ENCODE measurements at places on chromosomes 6 and 20.

- DNase-seq: no peak
Observed at GRCh38 chr6:69888482-69889233, 22.3 kb downstream of the COL19A1 start.

- DNase-seq: no peak
Observed at GRCh38 chr20:24669701-24670100, 200.3 kb downstream of the SYNDIG1 start.

- no peak for DNase-seq
Observed at GRCh38 chr6:93079061-93079460, 340.3 kb downstream of the EPHA7 start.

GRCh38 chr20:46583411-46584214, 33.2 kb upstream of the OCSTAMP start:
- DNase-seq: no peak

GRCh38 chr20:34312024-34312460, 8.9 kb upstream of the AHCY start:
- no peak for DNase-seq

DNA sequence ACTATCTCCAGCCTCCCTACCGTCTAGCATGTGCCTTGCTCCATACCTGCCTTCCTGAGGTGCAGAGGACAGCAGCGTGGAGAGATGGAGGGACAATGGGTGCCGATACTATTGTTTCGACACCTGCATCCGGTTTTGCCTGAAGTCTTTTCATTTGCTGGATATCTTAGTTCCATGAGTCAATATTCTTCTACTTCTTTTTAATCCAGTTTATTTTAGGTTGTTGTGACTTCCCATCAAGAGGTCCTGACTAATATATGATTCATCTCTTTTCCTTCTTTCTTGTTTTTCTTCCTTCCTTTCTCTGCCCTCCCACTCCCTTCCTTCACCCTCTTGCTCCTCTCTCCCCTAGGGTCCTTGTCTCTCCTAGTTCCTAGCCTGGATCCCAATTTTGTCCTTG, 91.4 kb downstream of the CDH26 start:
- DNase-seq: no peak

GRCh38 chr20:62604796-62605195, 37.5 kb upstream of the SLCO4A1 start:
- DNase-seq: no peak

- DNase-seq: no peak
Observed at GRCh38 chr20:32127347-32127746, 17.8 kb downstream of the TM9SF4 start.

DNA sequence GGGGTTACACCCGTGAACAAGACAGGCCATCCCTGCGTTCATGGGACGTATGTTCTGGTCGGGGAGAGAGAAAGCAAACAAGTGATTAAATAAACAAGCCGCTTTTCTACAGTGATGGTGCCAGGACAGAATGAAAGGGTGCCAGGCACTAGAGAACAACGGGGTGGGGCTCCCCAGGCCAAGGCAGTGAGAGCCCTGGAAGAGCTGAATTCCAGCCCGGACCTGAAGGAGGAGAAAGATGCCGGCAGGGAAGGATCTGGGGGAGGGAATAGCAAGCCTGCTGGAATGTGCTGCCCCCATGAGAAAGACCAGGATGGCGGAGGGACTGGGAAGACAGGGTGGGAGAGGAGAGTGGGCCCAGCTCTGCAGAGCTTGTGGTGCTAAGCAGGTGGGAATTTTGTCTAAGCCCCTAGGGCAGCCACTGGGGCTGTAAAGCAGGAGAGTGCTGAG, 7.5 kb downstream of the SNAI1 start:
- DNase-seq: no peak

DNA sequence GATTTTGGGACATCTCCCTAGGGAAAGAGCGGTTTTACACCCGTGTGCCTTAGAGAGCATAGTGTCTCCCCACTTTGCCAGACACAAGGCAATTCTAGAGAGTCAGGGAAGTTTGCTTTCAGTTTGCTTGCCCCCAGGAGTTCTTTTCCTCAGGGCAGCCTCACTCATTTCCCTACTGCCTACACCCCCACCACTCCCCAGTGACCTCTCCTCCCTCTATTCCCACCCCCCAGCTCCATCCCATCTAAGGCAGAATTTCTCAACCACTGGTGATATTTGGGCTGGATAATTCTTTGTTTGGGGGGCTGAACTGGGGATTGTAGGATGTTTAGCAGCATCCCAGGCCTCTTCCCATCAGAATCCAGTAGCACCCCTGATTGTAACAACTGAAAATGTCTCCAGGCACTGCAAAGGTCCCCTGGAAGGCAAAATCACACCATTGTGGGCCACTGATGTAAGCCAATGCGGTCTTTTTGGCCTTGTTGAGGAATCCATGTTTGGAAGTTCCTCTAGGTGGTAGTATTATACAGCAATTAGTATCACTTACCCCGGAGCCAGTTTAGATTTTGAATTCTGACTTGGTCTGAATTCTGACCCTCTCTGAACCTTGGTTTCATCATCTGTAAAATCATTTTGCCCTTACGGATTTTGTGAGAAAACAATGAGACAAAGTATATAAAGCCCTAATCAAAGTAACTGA, 1.3 kb downstream of the EPPIN start:
- DNase-seq: no peak

- no peak for DNase-seq
Observed at GRCh38 chr6:39923394-39923793, 10.9 kb downstream of the MOCS1 start.

DNA sequence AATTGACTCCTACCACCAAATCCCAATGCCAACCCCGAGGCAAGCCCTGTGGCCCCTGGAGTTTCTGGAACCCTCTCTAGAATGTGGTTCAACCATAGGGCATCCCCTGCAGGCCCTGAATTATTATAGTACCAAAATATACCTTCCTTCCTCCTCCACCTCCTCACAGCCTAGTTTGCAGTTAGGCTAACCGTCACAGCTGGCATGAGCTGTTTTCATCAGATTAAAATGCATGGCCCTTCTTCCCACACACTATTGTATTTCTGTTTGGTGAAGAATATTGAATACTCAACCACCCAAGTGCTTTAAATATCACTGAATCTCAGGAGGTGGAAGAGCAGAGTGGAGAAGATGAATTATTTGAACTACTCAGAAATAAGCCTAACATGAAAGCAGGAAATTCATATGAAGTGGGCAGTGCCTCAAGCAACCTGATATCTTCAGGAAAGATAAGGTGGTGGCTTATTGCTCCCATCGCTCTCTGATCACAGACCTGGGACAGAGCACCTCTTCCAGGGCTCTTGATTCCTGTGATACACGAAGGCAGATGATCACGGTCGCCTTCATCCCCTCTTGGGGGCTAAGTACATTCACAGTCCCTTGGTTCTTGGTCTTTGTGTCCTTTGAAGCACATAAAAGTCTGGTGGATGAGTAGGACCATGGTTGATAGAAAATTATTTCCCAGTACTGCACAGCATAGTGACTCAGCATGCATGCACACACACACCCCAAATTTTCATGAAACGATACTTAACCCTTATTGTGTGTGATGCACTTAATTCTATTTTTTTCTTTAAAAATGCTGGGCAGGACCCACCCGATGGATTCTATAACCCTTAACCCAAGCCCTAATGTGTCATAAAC, 90.9 kb downstream of the PSMG4 start:
- no peak for DNase-seq

- no peak for DNase-seq
Observed at GRCh38 chr20:61220131-61220530, 31.9 kb upstream of the CDH4 start.

GRCh38 chr6:39137245-39137644, 22.3 kb upstream of the SAYSD1 start:
- DNase-seq: no peak

DNA sequence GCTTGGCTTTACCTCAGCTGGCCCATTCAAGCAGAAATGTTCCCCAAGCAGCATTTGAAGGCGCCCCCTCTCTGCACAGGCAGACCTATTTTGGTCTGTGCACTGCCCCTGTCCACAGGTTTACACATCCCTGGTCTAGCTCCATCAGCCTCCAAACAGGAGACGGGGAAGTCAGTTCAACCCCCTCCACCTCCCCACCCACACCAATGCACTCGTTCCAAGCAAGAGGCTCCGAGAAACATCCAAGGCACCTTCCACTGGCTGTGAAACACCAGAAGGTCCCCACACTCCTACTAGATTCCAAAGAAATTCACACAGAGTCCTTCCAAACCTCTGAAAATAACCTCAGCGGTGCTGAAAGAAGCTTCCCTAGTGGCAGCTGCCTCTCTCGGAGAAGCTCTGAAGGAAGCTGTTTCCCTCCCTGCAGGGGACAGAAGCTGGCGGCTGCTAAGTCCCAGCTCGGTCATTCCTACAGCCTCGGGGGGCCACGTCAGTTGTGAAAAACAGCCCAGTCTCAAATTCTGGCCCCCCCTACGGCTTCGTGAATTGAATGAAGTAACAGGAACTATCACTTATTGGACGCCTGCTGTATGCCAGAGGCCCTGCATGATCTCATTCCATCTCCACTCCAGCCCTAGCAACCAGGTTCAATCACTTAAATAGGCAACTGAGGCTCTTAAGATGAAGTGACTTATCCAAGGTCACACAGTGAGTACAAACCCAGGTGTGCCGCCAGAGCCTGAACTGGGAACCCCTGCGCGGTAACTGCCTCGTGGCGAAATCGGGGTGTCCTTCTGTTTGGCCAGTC, 815 bp downstream of the SPATA2 start:
- no peak for DNase-seq

GRCh38 chr20:33709905-33710541, 10.1 kb downstream of the PXMP4 start:
- no peak for DNase-seq

DNA sequence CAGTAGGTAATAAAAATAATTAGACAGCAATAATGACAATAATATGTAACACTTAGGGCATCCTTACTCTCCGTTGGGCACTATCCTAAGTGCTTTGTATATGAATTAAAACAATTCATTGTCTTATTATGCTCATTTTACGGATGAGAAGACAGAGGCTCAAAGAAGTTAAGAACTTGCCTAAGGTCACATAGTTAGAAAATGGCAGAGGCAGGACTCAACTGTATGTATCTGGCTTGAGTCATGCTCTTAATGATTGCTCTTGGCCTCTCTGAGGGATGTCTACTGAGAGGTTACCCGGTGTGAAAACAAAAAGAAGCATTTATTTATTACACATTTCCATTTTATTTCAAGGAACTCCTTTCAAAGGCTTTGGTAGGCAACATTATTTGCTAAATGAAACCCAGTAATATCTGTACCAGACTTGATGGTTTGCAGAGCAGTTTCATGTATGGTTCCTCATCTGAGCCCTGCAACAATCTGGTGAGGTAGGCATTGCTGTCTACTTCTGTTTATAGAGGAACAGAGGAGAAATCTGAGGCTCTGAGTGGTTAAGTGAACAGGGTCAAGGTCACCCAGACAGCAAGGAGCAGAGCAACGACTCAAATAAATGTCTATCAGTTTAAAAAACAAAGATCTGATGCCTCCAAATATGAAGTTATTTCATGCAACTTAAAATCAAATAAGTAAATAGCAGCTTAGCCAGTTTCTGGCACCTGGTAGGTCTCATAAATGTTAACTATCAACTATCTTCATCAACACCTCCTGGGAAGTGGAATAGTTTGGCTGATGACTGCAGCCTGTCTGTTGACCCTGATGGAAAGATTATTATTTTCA, 4.2 kb upstream of the PARD6B start:
- no peak for DNase-seq

- DNase-seq: no peak
Observed at GRCh38 chr6:134391205-134391604, 73.3 kb upstream of the SGK1 start.

DNA sequence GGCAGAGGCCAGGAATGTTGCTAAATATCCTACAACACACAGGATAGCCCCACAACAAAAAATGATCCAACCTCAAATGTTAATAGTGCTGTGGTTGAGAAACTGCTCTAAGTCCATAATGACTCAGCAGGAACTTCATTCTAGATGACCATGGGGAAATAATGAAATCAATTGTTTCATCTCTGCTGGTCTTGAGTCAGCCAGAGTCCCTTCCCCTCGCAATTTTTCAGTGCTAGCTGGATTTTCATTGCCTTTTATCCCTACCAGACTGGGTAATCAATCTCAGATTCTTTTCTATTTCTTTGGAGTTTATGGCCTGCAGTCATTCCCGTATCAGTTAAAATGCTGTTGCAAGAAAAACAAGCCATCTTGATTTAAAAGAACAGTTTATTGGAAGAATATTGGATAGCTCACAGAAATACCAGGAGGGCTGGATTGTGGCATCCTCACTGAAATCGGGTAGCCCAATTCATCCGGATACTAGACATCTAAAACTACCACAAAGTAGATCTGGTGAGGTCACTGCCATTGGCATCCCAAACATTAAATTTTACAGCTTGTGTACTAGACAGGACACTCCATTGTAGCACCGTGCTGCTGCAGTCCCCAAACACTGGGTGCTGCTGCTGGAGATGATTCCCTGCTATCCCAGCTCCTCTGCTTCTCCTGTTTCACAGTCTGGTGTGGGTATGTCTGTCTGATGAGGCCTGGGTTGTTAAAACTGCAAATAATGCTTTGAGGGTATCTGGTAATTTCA, 30.3 kb upstream of the POPDC3 start:
- no peak for DNase-seq

DNA sequence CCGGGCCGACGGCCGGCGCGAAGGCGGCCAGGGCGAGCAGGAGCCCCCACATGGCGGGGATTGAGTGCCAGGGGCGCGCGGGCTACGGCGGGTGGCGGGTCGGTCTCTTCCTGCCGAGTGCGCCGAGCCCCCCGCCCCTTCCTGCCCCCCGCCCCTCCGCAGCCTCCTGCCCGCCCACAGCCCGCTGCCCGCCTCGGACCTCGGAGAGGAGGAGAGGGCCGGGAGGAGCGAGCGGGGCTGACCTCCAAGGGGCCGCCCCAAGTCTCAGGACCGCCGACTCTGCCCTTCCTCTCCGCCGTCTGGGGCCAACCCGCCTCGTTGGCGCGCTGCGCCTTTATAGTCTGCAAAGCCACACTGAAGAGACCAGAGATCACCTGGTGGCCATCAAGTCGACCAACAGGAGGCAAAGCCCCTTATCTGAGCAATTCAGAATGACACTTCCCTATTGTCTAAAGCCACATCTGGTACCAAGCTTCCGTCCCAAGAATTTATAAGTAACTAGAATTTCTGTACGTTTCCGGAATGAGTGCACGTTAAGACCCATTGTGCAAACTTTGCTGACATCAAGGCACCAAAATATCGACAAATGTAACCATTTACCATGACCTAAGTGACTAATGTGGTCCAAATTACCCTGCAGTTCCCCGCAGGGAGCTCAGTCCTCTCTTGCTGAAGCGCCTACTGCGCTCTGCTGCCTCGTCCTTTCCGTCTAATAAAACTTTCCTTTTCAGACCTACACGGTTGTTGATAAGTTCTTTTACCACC, at the start of gene CPXM1:
CPXM1 (minus strand) TSS at position 107 of the 765 bp plus-strand sequence; CDS start at position 52, 55 bp downstream.
- no peak for DNase-seq

DNA sequence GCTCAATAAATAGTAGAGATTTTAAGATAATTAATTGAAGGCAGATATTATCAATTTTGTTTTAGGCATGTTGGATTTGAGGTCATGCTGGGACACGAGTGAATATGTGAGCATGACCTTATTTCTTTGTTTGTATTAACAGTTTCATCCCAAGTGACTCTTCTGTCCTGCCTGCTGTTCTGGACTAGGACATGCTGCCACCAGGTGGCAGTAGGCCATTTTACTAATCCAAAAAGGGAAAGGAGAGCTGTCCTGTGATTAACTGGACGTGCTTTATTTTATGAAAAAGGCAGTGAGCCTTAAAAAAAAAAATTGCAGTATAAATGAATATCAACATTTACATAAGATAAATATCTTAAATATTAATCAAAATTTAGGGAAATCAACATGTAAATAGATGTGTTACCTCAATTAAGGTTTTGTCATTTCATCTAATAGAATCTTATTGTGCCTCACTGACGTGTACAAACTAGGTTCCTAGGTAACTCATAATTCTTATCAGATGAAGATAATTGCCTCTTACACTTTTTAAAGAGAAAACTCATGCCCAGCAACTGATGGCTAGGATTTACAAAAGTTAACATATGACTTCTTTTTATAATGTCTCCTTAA, 49.8 kb downstream of the FRK start:
- DNase-seq: peak; percentile 44

Data from amniotic stem cell (primary cell).